ENCODE measurements at places on chromosomes 16 and 17.

DNA sequence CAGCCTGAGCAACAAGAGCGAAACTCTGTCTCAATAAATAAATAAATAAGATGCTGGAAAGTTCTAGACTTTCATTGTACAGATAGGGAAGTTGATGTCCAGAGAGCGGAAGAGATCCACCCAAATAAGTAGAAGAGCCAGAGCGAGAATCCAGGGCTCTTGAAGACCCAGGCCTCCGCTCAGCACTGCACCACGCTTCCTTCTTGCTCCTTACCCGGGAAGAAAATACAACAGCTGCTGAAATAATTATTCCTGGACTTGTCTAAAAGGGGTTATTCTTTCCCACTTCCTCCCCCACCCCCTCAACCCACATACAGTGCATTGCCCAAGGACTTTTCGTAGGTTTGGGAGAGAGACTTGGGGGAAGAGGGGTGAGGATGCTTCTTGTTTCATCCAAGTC lies 26.7 kb downstream of the CDK5RAP3 start:
- DNase-seq, result no peak

DNA sequence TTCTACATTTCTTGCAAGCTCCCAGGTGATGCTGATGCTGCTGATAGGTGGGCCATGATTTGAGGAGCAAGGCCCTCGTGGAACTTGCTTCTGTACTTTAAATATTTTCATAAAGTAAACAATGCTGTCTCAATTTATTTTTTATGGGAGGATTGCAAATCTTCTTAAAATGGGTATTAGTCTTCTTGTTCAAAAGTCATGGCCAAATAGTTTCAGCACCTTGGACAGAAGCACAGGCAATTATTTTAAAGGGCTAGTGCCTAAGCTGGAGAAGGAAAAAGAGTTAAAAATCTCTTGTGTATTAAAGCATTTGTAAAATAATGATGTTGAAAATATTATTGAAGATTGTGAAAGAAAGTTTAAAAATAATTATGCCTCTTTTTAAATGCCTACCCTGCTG lies 50.5 kb downstream of the GPR139 start:
- DNase-seq, result peak; percentile 11

DNA sequence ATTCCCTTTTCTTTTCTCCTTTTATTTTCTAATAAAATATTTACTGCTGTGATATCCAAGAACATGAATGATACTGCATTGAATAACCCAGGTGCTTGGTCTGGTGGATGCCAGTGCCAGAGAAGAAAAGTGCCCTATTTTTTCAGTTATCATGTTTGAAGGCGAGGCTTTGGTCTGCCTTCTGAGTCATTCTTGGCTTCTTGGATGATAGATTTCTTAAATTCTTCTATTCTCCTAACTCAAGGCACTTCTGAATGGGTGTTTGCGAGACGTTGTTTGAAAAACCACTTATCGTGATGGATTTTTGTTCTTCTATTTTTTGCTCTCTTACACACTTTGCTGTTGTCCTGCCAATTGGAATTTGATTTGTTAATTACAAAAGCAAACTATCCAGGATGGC lies 66.7 kb downstream of the FTO start:
- no peak for DNase-seq

DNA sequence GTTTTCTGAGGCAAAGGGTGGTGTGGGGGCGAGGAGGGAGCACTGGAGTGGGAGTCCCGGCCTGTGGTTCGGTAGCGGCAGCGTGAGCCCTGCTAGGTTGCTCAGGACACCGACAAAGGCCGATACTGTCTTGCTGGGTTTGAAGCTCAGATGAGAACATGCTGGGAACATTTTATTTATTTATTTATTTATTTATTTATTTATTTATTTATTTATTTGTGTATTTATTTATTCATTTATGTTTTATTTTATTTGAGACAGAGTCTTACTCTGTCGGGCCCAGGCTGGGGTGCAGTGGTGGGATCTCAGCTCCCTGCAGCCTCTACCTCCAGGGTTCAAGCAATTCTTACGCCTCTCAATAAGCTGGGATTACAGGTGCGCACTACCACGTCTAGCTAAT lies 117.9 kb upstream of the GSE1 start:
- DNase-seq, result no peak

DNA sequence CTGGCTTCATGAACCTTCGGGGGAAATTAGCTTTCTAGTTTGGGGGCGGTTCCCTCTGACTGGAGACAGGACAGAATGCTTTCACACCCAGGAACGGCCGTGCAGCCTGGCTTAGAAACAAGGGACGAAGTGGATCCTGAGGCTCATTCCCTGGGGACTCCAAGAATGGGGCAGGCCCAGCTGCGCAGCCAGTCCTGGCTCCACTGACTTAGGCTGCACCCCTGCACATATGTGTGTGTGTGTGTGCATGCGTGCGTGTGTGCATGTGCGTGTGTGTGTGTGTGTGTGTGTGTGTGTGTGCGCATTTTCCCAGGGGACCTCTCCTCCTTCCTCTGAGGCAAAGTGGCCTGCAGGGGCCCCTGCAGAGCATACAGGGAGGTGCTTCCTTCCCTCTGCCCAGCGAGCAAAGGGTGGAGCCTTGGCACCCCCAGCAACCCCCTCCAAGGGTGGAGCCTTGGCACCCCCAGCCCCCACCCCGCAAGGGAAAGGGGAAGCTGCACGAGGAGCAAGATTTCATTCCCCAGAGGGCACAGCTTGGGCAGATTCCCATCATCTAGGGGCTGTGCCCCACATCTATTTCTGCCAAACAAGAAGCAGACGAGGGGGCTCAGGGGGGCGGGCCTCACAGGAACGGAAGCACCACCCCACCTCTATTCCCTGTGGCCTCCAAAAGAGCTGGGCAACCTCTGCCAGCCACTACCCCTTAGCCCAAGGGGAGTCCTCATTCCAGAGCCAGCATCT lies 97.6 kb upstream of the CBX4 start:
- peak; percentile 22 for DNase-seq

Measured in fibroblast of skin of right biceps (primary cell).